Hematopoietic multipotent progenitor cell treated with erythropoietin and hydrocortisone succinate and interleukin-3 and kit ligand, for 15 days (in vitro differentiated cells): ENCODE measurements at places on chromosomes 6 and 20.
A peak's percentile ranks its signal among the peaks of the same experiment; 100 is the strongest.

DNA sequence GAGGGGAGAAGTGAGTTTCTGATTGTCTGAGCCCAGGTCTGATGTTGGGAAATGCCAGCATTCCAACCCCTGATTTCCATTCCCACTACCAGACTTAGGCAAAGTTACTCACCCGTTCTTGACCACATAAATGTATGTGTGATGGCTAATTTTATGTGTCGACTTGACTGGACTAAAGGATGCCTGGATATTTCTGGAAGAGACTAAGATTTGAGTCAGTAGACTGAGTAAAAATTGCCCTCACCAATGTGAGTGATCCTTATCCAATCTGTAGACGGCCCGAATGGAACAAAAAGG is 95.8 kb upstream of the TAB2 start:
- no peak for DNase-seq

GRCh38 chr6:131125431-131125830 is 9.8 kb upstream of the AKAP7 start:
- peak; percentile 14 for DNase-seq

DNA sequence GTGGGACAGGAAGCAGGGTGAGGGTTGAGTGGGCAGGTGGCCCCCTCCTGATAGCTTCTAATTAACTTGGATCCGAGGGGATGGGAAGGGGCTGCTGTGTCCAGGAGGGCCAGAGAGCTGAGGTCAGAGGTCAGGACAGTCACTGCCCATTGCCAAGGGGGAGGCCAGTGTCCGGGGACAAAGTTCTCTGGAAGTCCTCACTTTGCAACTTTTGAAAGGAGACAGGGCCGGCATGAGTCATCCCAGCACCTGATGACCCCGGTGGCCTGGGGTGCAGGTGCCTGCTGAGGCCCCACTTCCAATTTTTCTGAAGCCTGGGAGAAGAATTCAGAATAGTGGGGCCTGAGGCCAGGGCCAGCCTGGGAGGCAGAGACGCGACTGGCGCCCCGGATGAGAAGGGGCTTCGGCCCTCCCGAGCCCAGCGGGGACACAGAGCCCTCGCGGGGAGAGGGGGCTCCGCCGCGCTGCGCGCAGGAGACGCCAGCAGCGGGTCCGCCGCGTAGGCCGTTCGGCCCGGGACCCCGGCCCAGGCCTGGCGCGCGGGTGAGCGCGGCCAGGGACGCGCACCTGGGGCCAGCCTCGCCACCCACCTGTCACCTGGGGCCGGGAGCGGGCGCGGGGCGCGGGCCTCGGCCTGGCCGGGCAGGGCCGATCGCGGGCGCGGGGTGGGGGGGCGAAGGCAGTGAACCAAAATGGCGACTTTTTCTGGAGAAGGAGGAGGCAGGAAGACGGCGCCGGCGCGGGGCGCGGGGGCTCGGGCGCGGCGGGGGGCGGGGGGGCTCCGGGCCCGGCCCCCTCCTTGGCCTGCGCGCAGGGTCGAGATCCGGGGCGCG is 586 bp downstream of the ZNF512B start:
- no peak for DNase-seq

GRCh38 chr6:117449549-117450439 is 24.1 kb upstream of the ROS1 start:
- peak; percentile 44 for DNase-seq

DNA sequence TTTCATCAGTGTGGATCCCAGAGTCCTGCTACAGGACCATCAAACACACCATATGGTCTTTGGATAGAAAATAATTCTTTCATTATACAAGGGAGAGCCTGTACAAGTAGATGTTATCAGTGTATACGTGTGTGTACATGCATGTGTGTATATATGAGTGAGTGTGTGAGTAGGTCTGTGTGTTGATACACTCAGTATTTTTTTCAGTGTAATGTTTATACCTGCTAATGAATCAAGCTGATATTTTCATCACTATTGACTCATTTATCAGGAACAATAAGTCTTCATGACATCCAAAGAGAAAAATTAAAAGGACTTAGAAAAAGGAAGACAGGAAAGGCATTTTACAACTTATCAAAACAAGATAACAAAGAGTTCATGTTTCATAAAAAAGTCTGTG is 66.5 kb downstream of the EPM2A start:
- no peak for DNase-seq

DNA sequence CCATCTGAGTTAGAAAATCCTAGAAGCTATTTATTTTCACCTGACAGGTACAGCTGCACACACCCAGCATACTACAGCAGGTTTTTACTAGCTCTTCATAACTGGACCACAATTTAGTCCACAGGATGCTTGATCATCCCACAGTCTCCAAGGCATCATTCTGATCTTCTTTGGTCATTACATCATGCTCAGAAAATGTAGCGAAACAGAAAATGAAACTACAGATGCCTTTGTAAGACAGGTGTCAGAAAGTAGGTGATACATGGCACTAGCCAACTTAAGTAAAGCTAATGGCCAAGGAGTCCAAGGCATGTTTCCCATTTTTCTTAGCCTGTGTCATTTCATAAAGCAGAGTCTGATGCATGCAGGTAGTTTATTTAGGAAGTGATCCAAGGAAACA is 102.3 kb downstream of the HTR1B start:
- DNase-seq = no peak

DNA sequence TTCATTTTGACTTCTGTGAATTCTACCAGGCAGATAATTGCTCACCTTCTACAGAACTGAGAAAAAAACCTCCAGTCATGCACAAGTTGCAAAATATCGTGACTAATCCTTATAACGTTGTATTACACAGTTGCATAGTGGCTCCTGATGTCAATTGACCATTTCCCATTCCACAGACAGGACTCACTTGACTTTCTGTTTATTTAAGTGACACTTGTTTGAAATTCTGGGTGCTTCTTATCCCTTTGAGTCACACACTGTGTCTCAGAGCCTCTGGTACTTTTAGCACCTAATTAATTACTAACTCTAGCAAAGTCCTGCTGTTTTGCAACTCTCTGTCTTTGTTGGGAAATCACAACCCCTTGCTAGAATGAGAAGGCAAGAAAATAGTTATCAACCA is 16.2 kb upstream of the RSPO3 start:
- no peak for DNase-seq

- DNase-seq = no peak
These were observed 100.1 kb downstream of the EPB41L2 start for GRCh38 chr6:130962966-130963365.

- no peak for DNase-seq
These were observed 6.4 kb downstream of the PLTP start for GRCh38 chr20:45905505-45906079.

DNA sequence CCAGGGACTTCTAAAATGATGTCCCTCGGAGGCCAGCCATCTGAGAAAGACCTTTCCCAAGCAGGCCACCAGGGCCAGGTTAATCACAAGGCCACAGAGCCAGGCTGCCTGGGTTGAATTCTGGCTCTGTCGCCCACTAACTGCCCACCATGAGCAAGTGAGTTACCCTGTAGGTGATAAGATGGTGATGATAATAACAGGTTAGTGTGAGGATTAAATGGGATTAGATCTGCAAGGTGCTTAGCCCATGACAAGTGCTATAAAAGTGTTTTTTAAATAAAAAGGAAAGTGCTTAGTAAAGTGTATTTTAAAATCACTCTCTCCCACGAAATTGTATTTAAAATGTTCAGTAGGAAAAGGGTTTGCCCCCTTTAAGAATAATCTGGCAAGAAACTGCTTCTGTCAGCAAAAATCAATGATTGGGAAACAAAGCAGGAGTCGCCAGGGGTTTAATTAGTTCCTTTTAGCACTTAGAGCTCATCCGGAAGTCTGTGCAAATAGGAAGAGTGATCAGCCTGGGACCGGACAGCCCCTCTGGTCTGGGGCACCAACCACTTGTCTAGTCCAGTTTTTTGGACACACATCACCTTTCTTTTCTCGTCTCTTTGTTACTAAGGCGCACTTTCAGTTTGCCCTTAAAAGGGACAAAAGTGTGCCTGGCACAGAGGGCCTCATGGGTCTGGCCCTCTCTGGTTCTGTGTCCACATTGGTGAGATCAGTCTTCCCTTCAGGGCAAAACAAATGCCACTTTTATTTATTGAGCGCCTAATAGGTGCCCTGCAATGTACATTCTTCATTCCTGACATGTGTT is 150.4 kb downstream of the GRM4 start:
- DNase-seq = no peak

DNA sequence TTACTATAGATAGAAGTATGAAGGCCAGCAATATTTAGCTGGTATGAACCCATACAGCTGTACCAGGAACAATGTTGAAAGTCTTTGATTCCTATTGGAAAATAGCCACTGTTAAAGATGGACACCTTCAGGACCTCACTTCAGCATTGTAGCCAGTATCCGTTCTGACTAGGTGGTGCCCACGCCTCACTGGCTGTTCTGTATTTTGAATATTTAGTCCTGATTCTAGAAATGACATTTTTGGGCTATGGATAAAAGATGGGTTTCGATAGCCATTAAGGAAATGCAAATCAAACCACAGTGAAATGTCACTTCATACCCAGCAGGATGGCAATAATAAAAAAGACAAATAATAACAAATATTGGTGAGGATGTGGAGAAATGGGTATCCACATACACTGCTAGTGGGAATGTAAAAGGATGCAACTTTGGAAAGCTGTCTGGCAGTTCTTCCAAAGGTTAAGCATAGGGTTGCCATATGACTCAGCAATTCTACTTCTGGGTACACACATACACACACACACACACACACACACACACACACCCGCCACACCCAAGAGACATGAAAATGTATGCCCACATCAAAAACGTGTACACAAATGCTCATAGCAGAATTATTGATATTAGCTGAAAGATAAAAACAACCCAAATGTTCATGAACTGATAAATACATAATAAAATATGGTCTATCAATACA is 56.8 kb downstream of the UTRN start:
- DNase-seq = no peak

GRCh38 chr20:16018881-16019280 is 554.4 kb downstream of the KIF16B start:
- no peak for DNase-seq

DNA sequence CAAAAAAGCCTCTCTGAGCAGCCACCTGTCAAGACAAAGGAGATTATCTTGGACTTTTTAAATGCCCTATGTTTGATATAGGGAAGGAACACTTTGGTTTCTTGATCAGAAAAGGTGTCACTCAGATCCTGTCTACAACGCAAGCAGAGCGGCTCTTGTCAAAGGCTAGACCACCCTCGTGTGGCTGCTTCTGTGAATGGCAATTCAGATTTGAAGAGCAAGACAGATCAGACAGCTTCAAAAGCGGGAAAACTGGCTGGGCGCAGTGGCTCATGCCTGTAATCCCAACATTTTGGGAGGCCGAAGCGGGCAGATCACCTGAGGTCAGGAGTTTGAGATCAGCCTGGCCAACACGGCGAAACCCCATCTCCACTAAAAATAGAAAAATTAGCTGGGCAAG is 10.1 kb upstream of the NXT1 start:
- DNase-seq = peak; percentile 33

- no peak for DNase-seq
These were observed 624.1 kb downstream of the PKHD1 start for GRCh38 chr6:51463321-51463720.

DNA sequence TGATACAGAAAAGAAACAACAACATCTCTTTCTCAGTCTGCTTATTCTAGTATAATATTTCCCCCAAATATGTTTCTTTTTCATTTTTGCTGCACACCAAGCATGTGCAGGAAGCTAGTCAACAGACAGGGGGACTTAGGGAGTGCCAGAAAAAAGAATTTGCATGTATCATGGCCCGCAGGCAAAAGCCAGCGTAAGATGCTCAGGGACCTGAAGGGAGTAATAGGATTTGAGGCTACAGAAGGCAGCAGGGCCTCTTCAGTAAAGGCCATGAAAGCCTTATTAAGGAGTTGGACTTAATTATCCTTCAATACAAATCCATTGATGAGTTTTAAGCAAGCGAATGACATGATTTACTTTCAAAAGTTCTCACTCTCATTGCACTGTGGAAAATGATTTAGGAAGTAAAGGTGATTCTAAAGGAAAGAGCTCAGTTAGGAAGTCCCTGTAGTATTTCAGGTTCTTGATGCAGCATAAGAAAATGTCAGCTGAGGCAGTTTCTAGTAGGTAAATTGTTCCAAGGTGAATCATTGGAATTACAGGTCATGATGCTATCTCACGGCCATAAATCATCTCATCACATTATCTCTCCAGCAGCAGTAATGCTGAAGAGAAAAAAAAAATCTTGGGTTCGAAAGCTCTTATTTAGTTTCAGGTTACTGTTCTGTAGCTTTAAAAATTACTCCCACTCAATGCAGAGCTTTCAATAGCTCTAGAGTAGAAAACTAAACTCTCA is 94.8 kb downstream of the PTCHD4 start:
- DNase-seq = no peak

GRCh38 chr6:151175662-151176445 is 63.9 kb upstream of the AKAP12 start:
- no peak for DNase-seq

DNA sequence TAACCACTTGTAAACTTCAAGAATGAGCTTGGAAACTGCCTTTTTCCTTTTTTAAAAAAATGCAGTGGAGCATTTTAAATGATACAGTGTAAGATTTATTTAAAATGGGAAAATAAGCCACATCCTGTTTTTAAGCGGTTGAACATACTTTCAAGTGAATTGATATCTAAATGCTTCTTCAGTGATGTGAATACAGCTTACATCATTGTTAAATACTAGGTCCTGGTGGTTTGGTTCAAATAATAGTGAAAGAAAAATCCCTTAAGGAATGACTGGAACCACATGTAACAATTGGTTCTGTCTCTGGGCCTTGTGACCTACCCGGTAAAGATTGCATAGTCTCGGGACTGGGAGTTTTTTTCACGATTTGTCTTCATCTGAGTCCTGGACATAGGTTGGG is 44.2 kb downstream of the BMP6 start:
- no peak for DNase-seq

- DNase-seq = no peak
These were observed 1.7 kb upstream of the TFAP2C start for GRCh38 chr20:56627122-56628014.

- no peak for DNase-seq
These were observed 213.2 kb downstream of the LY86 start for GRCh38 chr6:6801635-6802218.

DNA sequence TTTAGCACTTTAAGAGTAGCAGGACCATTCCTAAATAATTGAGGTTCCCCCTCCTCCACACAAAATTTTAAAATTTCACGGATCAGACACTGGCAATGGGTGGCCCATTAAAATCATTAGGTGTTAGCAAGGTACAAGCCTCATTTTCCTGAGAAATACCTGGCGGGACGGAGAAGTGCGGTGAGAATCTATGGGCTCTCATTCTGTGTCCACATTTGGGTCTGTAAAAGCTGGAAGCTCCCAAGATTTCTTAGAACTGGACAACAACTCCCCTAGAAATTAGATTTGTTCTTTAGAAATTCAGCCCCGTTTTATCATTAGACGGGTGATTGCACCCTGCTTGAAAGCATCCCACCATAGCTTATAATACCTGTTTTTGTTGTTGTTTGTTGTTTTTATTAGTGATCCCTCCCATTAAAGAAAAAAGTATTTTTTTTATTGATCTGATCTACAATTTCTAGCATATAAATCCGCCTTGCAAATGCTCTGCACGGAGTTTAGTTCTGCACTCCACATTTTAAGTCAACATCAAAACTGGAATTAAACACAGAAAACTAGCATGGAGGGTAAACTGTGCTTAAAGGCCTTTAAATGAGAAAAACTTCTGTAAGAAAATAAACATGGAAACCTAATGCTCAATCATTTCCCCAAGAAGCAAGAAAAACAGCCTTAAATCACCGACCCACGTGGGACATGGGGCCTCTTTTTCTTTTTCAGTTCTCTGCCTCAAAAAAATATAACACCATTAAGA is 5.7 kb downstream of the SIM1 start:
- no peak for DNase-seq

GRCh38 chr6:137824896-137825295 is 42.2 kb upstream of the TNFAIP3 start:
- no peak for DNase-seq

- no peak for DNase-seq
These were observed 51.9 kb upstream of the EDN1 start for GRCh38 chr6:12238219-12238618.
